Adipocyte (in vitro differentiated cells): ENCODE measurements at places on chromosomes 12 and 14.
A peak's percentile ranks its signal among the peaks of the same experiment; 100 is the strongest.

- DNase-seq: no peak
Measured at GRCh38 chr12:89499857-89500256, 24.7 kb downstream of the GALNT4 start.

GRCh38 chr14:37559386-37559785 is 35.7 kb downstream of the FOXA1 start:
- no peak for DNase-seq

DNA sequence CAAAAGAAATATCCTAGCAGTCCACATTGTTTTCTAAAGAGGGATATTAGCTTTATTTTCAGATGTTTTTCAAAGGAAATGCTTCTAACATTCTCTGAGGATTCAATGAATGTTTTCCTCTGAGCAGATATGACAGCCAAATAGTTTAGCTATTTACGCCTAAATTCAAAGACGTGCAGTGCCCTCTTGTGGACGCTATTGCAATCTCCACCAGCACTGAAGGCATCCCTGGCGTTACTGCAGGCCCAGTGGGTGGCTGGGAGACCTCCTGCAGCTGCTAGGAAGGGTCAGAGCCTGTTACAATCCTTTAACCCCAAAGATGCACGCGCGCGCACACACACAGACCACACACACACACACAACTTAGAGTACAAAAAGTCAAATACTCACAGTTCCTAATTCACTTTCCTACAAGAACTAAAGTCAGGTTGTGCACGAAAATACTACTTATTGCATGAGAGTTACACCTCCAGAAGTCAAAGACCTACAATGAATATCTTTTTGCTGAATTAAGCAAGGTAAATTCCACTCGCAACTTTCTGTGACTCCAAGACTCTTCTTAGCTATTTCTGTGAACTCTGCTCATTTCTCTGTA is 589.3 kb upstream of the TMEM132C start:
- peak; percentile 93 for DNase-seq

DNA sequence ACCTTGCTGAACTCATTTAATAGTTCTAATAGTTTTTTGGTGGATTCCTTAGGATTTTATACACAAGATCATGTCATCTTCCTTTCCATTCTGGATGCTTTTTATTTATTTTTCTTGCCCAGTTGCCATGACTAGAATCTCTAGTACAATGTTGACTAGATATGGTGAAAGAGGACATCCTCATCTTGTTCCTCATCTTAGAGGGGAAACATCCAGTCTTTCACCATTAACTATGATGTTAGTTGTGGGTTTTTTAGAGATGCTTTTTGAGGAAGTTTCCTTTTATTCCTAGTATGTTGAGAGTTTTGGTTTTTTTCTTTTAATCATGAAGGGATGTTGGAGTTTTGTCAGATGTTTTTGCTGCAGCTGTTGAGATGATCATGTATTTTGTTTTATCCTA is 8.7 kb downstream of the ANKRD13A start:
- DNase-seq: no peak

DNA sequence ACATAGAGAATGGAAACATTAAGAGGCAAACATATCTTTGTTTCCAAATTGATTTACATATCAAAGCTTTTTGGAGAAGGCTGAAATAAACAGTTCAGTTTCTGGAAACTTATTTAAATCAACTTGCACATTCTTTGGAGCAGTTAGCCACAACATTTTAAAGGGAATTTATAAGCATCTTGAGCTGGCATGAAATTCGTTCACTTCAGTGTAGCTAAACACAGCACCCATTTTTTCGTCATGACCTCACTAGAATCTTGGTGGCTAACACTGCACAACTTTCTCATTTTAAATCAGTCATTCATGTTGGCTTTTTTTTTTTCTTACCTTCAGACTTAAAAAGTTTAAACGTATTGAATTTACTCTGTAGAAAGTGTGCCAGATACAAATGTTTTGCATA is 1139.9 kb upstream of the FLRT2 start:
- peak; percentile 29 for DNase-seq

DNA sequence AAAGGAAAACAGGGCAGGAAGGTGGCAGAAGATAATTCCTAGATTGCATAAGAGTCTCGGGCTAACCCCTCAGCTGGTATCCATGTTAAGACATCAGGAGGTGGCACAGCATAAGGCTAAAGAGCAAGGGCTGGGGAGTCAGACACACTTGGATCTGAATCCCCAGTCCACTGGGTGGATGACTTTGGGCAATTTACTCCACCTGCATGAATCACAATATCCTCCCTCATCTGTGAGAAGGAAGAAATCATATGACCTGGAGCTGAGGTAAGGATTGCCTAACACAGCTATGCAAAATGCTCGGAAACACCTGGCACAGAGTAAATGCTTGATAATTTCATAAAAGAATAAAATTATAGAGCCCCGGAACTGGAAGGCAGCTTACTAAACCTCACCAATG is 217.9 kb downstream of the PIK3C2G start:
- DNase-seq: no peak

- no peak for DNase-seq
Measured at GRCh38 chr14:99728231-99728920, 44.3 kb downstream of the CYP46A1 start.

- DNase-seq: no peak
Measured at GRCh38 chr14:47675466-47676314, at the start of gene MDGA2. TSS of gene MDGA2 (minus strand) at chr14:47675605.

- peak; percentile 75 for DNase-seq
Measured at GRCh38 chr14:39431416-39432178, 636 bp downstream of the FBXO33 start.

DNA sequence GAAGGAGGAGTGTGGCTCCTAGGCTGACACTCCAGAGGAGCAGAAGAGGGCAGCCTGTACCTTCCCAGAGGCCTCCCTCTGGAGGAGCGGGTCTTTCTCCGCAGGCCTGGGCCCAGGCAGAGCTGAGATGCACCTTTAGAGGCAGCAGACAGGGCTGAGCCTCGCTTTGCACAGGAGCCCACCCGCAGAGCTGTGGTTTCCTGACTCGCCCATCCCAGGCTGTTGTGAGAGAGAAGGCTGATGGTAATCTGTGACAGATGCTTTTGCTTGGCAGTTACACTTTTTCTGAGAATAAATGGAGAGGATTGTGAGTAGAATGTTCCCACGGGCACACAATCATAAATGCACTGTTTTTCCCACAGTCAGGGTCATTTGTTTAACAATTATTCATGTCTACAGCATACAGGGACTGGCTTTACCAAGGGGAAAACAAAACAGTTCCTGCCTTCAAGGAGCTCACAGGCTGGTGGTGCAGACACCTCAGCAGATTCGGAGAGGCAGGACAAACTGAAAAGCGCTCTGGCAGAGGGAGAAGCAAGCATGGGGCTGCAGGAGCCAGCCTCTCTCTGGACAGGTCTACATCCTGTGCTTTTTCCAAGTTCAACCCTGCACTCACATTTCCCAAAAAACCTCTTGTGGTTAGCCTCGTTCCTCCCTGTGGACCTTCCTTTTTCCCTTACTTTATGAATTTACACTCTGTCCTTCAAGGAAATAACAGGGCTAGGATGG is 13.9 kb downstream of the EVL start:
- DNase-seq: peak; percentile 52

DNA sequence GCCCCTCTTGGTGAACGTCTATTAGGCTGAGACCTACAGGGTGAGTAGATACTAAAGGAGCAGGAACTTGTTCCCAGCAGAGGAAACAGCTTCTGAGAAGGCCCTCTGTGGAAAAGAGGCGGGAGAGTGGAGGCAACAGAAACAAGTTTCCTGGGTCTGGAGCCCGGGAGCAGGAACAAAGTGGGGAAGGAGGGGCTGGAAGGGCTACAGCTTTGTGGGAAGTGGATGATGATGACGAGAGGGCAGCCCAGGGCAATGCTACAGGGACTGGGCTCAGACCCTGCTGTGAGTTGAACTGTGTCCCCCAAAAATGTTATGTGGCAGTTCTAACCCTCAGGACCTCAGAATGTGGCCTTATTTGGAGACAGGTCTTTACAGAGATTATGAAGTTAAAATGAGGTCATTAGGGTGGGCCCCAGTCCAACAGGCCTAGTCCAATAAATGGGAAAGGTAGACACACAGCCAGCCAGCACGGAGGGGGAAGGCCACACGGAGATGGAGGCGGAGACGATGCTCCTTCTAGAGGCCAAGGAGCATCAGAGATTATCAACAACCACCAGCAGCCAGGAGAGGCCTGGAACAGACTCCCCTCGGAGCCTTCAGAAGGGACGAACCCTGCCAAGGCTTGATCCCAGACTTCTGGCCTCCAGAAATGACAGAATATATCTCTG is 14.3 kb downstream of the CAMKK2 start:
- DNase-seq: no peak

GRCh38 chr12:10031771-10032175 is 1.3 kb downstream of the CLEC9A start:
- DNase-seq: peak; percentile 5

GRCh38 chr14:71438684-71439083 is 493.5 kb upstream of the RGS6 start:
- no peak for DNase-seq

- no peak for DNase-seq
Measured at GRCh38 chr12:77645966-77646598, 184.6 kb upstream of the NAV3 start.

- DNase-seq: no peak
Measured at GRCh38 chr12:34402228-34402898, 380.1 kb downstream of the ALG10 start.

GRCh38 chr12:78191611-78192010 is 360.9 kb downstream of the NAV3 start:
- peak; percentile 52 for DNase-seq

DNA sequence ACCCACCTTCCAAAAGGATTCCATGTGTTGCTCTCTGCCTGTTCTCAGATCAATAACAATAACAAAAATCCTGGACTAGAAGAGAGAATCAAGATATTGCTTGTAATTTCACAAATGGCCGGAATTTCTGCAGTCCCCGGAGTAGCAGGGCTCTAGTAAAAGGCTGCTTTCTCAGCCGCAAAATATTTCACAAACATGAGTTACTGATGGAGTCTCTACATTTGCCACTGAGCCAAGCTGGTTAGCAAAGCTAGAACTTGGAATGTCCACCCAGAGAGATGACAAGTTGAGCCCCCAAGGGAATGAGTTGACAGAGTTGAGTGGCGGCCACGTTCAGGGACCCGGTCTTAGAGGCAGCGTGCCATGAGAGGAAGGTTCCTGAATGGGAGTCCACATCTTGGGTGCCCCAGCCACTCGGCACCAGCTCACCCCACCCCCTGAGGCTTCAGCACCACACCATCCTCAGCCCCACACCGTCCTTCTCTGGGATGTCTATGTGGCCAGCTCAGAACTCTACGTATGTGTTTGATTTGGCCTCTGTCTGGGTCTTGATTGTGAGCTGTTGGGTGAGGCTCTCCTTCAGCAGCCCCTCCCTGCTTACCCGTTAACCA is 15.9 kb downstream of the FBLN5 start:
- no peak for DNase-seq

- no peak for DNase-seq
Measured at GRCh38 chr14:100614803-100615202, 27.6 kb upstream of the BEGAIN start.

DNA sequence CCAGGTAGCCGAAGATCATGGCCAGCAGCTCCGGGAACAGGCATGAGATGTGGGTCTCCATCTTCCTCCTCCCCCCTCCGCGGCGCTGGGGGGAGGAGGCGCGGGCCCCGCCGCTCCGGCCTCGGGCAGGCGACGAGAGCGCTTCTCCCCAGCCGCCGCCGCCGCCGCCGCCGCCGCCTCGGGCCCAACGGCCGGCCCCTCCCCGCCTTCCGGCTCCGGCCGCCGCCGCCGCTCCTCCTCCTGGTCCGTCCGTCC is 448 bp downstream of the FBXL14 start:
- no peak for DNase-seq

- no peak for DNase-seq
Measured at GRCh38 chr12:118813778-118814357, 167.5 kb upstream of the SRRM4 start.

- no peak for DNase-seq
Measured at GRCh38 chr12:47763481-47764346, 5.0 kb upstream of the RAPGEF3 start.

- DNase-seq: no peak
Measured at GRCh38 chr14:88379706-88380343, 5.6 kb upstream of the SPATA7 start.

DNA sequence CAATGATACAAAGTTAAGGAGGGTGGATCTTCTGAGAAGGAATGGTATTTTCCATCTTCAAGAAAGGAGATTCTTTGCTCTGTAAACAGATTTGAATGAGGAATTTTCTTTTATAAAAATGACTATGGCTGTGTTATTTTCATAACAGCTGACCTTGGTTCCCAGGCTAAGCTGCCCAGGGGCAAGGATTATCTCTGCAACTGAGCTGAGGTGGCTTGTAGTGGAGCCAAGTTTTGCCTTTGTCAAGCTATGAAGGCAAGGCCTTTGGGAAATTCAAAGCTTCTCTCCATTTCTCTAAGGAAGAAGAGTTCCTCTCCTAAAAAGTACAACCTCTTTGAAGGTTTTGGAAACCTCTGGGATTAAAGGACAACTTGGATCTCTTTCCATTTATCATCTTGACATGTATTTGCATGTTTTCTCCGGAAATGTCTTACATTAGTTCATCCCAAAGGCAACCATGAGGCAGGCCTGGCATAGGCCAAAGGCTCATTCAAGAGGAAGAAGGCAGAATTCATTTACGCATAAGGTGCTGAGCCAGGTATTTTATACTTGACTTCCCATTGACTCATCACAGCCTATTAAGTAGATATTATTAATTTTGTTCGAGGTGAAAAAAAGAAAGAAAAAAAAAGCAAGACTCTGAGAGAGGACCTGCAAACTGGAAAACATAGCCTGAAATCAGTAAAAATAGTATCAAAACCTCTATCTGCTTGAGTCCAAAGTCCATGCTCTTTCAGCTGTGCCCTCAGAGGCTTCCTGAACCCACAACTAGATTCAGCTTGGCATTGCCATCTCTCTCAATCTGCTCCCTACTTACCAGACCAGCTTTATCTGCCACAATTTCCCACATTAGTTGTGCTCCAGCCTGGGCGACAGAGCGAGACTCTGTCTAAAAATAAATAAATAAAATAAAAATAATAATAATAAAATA is 24.0 kb upstream of the CKAP4 start:
- no peak for DNase-seq

DNA sequence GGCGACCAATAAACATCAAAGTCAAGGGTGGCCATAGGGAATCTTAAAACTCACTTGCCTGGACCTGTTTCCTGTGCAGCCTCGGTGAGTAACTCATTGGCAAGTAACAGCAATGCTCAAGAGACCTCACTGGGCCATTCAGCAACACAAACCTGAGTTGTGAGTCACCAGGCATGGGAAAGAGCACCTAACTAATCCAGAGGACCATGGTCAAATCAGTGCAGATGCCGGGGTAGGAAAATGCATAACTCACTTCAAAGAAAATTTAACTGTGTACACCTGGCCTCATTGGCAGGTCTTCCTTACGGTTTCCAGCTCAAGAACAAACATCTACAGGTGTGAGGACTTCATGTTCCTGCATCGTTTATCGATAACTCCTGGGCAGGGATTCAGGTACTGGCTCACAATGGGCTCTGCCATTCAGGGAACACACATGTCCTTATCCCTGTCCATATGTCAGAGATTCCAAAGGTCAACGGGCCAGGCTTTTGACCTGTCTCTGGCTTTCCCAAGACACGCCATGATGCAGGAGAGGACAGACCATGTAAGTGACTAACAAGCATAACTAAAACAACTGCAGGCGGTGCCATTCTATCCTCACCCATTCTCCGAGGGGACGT is 211.8 kb downstream of the ANO2 start:
- DNase-seq: no peak
